Fibroblast of skin of back (primary cell): ENCODE measurements at places on chromosomes 7 and 10.

DNA sequence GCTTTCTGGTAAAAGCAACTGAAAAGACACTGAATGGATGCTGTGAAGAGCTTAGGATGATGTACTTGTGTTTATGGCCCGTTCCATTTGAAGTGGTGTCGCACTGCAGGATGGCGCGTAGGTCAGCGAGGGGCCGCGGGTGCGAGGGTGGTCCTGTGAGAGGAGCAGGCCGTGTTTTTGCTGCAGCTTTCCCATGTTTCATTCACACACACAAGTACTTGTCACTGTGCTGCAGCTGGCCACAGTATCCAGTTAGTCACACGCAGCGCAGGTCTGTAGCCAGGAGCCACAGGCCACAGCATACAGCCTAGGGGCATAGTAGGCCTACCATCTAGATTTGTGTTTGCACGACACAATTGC, 23.2 kb downstream of the WIPI2 start:
- DNase-seq, result no peak

DNA sequence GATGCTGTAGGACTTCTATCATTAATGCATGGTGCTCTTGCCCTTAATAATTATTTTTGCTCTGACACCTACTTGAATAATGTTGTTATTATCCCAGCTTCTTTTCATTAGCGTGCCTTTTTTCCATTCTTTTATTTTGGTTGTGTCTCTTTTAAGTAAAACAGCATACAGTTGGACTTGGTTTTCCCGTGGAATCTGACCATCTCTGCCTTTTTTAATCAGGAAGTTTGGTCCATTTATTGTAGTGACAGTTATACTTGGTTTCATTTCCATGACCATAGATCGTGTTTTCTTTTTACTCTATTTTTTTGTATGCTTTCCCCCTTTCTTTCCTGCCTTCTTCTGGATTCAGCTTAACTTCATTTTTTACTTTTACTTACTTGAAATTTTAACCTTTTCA, 4.6 kb downstream of the PAPOLB start:
- no peak for DNase-seq

- peak; percentile 90 for DNase-seq
Observed at GRCh38 chr10:30151581-30152389, 92.4 kb upstream of the JCAD start.

DNA sequence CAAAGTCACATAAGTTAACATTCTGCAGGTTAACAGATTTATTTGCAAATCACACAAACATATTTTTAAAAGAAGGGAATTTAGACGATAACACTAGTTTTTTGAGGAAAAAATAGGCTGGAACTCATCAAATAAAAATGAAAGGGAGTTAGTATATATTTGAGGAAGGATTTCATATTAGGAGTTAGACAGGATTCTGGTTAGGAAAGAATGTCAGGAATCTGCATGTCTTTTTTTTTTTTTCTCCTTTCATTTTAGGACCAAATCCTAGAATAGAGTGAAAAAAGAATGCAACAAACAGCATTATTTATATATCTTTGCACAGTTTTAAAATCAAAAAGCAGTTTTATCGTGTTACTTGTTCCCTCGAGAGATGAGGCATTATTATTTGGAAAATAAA, 8.9 kb upstream of the TRDMT1 start:
- DNase-seq, result peak; percentile 75

GRCh38 chr10:34854147-34854601, 39.1 kb upstream of the PARD3 start:
- peak; percentile 26 for DNase-seq
